ENCODE measurements at places on chromosomes 13 and 19.
A peak's percentile ranks its signal among the peaks of the same experiment; 100 is the strongest.

GRCh38 chr13:62142048-62142447 is 726.4 kb upstream of the PCDH20 start:
- DNase-seq, result no peak

- no peak for DNase-seq
Observed at GRCh38 chr19:30792561-30793505, 420.6 kb downstream of the ZNF536 start.

- DNase-seq, result no peak
Observed at GRCh38 chr19:2080336-2080988, 15.7 kb downstream of the MOB3A start.

GRCh38 chr13:36880961-36881360 is 39.1 kb downstream of the SMAD9 start:
- DNase-seq, result no peak

- peak; percentile 35 for DNase-seq
Observed at GRCh38 chr19:40221858-40222619, 3.9 kb upstream of the TTC9B start.

GRCh38 chr19:5789886-5790558 is 941 bp downstream of the DUS3L start:
- no peak for DNase-seq

GRCh38 chr13:87524775-87525174 is 146.4 kb upstream of the SLITRK5 start:
- DNase-seq, result no peak

- DNase-seq, result no peak
Observed at GRCh38 chr19:814152-815078, 7.3 kb downstream of the PLPPR3 start.

- DNase-seq, result no peak
Observed at GRCh38 chr13:40983725-40984667, 35.1 kb downstream of the ELF1 start.

DNA sequence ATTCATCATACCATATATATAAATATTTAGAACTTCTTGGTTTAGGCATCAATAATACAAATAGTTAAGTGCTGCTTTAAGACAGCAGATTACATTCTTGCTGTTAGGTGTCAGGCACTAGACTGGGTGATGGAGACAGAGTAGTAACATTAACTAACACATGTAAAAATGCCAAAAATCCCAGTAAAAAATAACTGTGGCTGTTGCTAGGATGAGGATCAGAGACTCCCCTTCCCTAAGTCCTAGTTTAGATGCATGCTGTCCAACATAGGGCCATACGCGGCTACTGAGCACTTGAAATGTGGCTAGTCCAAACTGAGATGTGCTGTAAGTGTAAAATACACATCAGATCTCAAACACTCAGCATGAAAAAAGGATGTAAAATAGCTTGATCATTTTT is 94.7 kb downstream of the CDADC1 start:
- DNase-seq, result no peak

DNA sequence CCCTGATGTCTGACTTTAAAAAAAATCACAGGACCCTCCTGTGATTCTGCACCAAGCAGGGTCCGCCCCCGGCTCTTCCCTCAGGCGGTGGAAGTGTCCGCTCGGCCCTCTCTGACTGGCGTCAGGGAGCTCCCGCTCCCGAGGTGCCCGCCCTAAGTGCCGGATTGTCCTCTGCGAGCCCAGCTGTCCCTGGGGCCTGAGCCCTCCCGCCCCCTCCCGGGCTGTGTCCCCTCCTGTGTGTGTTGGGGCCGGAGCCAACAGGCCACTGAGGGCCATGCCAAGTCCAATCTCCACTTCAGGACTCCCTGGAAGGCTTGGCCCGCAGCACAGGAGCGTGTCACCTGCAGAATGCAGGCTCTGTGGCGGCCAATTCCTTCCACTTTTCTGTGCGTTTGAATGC is 25.4 kb downstream of the MAP2K2 start:
- DNase-seq, result no peak

DNA sequence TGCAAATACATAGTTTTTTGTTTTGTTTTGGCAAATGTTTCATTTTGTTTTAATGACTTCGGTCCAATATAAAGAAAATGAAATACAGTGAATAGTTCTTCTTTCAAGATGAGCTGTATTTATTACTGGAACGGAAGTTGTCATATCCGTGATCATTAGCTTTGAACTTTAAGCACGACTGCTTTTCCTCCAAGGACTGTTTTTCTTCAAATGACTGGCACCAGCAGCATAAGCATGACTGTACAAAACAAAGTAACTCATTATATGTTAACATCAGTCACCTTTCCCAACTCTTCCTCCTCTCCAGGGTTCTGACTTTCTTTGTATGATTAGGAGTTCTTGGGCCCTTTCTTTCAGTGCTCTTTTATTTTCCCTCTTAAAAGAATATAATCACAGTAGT is 20.5 kb downstream of the EDNRB start:
- DNase-seq, result no peak

- DNase-seq, result no peak
Observed at GRCh38 chr13:78198419-78198818, 279.8 kb upstream of the EDNRB start.

DNA sequence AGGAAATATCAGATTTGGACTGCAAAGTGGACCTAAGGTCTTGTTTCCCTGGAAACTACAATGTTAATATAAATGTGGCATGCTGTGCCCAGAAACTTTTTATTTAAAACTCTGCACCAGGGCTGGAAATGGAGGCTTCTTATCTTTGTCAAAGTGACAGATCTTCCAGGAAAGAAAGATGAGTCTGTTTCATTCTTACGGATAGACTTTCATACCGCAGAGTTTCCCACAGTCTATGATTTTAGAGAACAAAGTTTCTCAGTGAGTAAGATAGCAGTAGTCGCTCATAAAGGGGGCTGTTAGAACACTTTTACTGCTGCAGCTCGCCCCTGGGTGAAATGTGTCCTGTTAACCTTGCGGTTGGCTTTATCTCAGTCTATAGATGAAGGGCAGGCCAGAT is 6.7 kb downstream of the CLEC11A start:
- no peak for DNase-seq

DNA sequence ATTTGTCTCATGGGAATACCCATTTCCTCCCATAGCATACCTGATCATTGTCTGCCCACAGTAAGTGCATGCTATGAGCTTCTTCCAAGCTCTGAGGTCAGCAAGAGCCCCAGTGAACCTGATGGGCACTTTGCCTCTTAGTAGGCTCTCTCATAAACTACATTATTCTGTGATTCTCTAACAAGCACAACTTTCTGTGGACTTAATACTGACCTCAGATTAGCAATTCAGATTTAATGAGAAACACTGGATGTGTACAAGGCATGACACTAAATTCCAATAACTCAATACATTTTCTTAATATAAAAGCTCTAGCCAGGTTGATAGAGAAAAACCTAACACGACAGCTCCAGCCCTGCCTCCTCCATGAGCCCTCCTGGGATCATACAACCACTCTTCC is 23.3 kb upstream of the STARD13 start:
- no peak for DNase-seq

GRCh38 chr13:22161871-22162270 is 491.0 kb downstream of the FGF9 start:
- DNase-seq, result no peak

- DNase-seq, result no peak
Observed at GRCh38 chr19:48836089-48837017, at the start of gene HSD17B14. Gene HSD17B14 (minus strand): TSS chr19:48836491. CDS start chr19:48836411, 80 bp downstream.

GRCh38 chr13:110173247-110173818 is 133.6 kb downstream of the COL4A1 start:
- DNase-seq, result no peak

DNA sequence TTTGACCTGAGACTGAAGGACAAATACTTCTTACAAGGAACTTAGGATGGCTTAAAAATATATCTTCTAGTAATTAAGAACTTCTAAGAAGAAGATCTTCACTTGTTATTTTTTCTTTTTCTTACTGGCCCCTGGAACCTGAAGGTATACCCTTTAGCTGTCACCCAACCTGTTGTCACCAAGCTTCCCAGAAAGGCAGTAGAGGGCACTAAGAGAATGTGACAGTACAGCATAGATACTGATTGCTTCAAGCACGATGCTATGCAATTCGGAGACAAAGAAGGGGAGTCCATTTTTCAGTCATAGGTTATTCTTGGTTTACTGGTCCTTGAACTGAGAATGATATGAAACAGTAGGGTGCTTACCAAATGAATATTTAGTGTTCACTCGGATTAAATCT is 208.3 kb upstream of the PCDH9 start:
- no peak for DNase-seq

- no peak for DNase-seq
Observed at GRCh38 chr13:30435911-30436451, 13.7 kb downstream of the UBE2L5 start.

DNA sequence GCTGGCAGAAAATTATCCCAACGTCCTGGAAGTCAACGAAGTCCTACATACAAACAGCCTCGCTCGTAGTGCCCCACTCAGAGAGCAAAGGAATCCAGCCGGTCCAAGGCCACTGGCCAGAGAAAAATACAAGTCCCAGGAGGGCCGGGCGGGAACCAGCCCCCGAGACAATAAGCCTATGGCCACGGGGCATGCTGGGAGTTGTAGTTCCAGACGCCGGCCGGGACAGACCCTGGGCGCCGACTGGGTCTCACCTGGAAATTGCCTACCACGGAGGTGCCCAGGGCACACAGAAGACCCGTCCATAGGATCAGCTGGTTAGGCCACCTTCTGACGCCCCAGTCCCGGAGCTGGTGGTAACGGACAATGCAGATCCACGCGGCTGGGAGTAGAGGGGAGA is 5.4 kb downstream of the TMEM150B start:
- DNase-seq, result no peak

DNA sequence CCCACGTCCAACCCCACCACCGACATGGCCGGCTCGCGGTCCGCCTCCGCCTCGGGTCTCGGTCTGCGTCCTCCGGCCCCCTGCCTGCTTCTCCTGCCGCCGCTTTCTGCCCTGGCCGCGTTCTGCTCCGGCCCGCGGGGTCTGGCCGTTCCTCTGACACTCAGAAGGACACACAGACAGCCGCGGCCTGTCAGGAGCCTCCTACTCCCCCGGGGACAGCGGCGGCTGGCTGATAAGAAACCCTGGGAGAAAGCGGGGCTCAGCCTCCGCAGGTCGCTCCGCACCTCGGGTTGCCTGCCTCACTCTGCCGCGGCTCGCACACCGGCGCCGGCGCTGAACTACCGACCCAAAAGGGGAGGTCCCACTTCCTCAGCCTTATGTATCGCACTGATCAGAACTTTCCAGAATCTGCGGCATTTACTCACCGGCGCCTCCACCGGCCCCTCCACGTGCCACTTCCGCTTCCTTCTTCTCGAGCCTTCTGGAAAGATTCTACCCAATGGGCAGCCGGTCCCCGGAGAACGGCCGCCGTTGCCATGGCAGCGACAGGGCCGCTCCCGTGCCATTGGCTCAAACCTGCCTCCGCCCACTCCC is at the start of gene HSPH1:
TSS of gene HSPH1 (minus strand) at position 348 of the 594 bp plus-strand sequence. CDS start at position 26, 322 bp downstream.
- DNase-seq, result peak; percentile 96

GRCh38 chr19:39937094-39937720 is 2.8 kb upstream of the FCGBP start:
- no peak for DNase-seq

DNA sequence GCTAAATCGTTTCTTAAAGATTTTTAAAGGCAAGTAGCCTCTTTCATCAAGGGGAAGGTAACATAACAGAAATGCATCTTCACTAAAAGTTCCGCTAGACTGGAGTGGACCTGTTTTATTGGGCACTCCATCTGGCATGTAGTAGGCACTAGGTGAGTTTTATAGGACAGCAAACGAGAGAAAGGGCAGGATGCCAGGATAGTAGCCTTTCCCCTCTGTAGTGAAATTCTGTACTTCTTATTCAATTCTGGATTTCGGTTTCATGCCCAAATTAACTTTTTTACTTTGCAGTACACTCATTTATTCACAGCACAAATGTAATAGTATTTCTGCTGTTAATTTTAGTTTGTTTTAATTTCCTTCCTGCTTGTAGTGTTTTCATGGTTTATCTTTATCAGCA is 45.2 kb downstream of the GPR180 start:
- DNase-seq, result no peak

DNA sequence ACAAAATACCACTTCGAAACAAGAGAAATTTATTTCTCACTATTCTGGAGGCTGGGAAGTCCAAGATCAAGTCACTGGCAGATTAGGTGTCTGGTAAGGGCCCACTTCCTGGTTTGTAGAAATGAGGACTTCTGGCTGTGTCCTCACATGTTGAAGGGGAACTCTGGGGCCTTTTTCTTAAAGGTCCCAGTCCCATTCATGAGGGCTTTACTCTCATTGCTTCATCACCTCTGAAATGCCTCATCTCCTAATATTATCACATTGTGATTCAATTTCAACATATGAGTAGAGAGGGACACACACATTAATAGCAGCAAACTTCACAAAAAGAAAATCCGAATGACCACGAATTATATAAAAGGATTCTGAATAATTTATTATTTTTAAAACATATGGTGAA is 21.6 kb upstream of the SIGLEC14 start:
- no peak for DNase-seq

- DNase-seq, result no peak
Observed at GRCh38 chr13:79228972-79229371, 177.1 kb downstream of the RBM26 start.

- DNase-seq, result no peak
Observed at GRCh38 chr13:104411141-104411765, 1345.0 kb upstream of the SLC10A2 start.

- peak; percentile 44 for DNase-seq
Observed at GRCh38 chr13:41456768-41457588, at the start of gene RGCC. Gene RGCC (plus strand): TSS chr13:41457550. CDS start chr13:41457708, 158 bp downstream.

DNA sequence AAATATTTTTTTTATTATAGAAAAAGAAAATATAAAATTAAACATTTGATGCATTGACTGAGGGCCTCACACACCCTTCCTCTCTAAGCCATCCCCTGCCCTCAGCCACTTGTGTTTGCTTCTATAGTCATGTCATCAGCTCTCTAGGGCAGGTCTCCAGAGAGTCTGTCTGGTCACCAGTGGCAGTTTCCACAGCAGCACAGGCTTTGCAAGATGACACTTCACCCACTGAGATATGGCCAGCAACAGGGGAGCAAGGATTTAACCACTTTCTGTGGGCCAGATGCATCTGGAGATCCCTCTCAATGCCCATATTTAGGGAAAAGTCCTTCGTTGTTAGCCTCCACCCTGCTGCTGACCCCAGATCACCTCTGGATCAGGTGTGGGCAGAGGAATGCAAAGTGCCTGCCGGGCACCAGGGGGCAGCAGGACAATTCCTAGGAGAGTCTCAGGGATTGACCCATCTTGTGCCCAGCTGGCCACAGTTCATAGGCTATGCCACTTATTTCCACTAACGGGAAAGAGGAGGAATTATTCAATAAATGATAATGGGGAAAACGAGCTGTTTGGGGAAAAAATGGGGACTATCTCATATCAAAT is 4.8 kb downstream of the ABCC4 start:
- no peak for DNase-seq
